ENCODE measurements at places on chromosomes 12 and 14.

DNA sequence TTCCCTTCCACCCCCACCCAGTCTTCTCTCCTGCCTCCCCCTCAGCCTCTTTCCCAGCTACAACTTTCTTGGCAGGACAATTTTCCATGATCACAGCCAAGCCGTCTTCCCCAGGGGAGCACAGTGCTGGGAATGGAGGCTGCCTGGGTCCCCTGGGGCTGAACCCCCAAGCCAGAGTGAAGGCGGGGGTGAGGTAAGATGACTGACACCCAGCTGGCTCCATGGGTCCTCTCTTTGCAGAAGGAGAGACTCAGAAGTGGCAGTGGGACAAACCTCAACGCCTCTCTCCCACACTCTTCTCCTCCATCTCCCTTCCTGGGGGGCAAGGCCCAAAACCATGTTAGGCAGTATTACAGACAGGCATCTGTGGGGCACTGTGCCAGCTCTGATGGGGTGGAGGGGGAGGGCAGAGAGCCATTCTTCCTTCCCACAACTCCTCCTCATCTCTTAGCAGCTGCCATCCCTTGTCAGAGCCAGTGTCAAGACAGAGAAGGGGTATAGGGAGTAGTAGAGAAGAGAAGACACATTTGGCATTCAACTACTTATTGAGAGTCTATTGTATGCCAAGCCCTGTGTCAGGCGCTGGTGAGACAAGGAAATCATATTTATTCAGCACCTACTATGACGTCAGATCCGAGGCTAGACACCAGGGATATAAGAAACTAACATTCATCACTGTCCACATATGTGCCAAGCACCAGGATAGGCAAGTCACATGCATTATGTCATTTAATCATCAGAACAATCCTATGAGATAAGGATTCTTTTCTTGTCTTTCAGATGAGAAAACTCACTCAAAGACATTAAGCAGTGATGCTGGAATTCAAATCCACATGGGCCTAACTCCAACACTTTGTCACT, 3.6 kb downstream of the ITGA7 start:
- DNase-seq = no peak

- DNase-seq = no peak
Observed at GRCh38 chr12:58009405-58010195, 68.2 kb downstream of the ATP23 start.

GRCh38 chr12:92378682-92379479, 233.2 kb upstream of the BTG1 start:
- DNase-seq = no peak

DNA sequence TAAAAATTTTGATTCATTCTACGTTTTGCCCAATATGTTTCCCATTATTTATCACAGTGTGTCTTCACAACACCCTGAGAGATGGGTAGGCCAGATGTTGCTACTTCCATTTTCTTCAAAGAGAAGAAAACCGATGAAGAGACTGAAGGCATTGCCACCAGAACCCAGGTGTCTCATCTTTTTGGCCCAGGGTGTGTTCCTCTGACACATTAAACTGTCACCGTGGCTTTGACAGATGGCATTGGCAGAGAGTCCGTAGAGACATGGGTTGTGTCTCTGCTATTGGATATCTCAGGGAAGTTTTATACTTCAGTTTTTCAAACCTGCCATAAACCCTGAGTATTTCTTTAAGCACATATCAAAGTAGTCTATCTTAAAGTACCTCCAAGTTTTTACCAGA, 11.3 kb upstream of the NUDT4 start:
- no peak for DNase-seq

GRCh38 chr12:101655393-101655792, 42.0 kb upstream of the CHPT1 start:
- no peak for DNase-seq

- no peak for DNase-seq
Observed at GRCh38 chr12:52401926-52402325, 4.2 kb downstream of the KRT82 start.

DNA sequence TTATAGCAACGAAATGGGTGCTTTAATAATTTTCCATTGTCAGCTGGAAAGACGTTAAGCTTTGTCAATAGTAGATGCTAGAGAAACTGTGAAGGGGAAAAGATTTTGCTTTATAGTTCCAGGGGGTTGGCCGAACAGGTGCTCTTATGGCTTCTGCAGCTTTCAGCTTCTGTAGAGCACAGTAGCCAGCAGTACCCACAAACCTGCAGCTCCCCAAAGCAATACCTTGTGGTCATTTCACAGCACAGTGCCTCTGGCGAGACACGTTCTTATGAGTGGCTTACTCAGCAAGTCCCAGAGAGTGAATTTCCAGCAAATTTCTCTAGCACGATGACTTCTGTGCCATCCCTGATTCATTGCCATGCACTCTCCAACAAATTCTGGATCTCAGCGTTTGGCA, 416.3 kb upstream of the ATP2B1 start:
- no peak for DNase-seq

- DNase-seq = no peak
Observed at GRCh38 chr14:105500726-105501101, 9.7 kb downstream of the TEDC1 start.

DNA sequence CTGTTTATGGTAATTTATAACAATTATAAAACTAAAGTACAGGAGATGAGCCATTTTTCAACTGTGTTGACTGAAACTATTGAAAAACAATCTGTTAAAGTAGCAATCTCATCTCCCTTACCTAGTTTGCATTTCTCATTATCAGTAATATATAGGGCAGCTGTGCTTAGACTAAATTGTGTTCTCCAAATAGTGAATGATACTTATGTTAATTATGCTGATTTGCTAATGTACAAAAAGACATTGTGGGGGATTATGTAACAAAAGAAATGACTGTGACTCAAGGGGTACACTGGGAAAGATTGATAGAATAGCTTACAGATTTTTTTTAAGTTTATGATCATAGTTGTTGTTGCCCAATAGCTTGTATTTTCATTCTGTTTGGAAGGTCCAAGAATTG, 207.7 kb downstream of the FUT8 start:
- DNase-seq = no peak

GRCh38 chr14:43042408-43042807, 1435.7 kb downstream of the LRFN5 start:
- no peak for DNase-seq

DNA sequence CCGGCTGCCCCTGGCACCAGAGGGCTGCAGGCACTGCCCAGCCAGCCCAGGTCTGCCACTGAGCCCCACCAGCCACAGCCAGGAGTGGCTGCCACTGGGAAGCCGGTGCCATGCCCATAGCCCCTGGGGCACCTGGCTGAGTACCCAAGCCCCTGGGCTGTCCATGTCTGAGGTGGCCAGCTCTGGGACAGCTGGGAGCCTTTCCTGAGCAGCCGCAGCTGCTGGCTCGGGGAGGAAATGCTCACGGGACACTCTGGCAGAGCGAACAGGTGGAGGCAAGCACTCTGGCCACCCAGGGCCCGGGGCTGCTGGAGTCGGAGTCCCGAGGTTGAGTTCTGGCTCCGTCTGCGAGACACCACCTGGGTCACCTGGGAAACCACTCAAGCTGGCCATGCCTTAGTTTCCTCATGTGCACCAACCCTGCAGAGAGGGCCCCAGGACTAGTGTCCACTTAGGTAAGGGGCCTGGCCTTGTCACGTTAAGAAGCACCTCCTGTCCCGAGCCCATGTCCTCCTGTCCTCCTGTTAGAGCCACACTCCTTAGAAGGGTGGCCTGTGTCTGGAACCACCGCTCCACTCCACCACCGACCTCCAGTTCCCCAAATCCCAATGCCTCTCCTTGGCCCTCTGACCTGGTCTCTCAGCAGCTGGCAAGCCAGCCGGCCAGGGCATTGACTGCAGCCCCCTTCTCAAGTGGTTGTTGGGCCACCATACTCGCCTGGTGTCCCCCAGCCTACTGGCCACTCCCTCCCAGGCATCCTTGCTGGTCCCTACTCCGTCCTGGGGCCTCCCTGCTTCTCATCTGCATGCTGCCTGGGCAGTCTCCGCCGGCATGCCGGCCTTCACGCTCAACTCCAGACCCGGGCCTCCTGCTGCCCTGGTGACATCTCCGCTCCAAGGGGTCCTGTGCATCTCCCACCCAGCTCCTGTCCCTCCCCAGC, 45.3 kb downstream of the BEGAIN start:
- no peak for DNase-seq

GRCh38 chr14:38186216-38186615, 21.5 kb upstream of the SSTR1 start:
- DNase-seq = no peak

DNA sequence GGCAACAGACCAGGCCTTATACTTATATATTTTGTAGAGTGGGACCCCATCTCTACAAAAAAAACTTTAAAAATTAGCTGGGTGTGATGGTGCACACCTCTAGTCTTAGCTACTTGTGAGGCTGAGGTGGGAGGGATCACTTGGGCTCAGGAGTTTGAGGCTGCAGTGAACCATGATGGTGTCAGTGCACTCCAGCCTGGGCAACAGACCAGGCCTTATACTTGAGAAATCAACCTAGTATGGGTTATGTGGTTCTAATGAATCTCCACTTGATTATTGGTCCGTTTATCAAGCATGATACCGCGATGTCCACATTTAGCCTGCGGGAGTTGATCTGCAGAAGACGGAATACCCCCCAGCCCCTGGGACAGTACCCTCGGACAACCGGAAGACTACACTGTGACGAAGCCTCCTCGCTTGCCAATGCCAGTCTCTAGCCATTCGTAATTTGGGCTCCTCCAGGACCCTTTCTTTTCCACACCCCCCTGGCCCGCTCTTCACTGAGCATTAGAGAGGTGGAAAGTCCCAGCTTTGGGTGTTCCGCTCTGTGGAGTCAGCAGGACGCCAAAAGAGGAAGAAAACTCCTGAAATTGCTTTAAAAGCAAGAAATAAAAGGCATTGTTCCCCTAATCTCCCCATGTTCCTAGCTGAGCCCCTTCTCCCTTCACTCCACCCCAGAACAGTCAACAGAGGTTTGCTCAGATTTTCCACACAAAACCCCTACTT, 19.4 kb downstream of the LTBP2 start:
- no peak for DNase-seq
